ENCODE measurements at places on chromosomes 2 and 18.
A peak's percentile ranks its signal among the peaks of the same experiment; 100 is the strongest.

DNA sequence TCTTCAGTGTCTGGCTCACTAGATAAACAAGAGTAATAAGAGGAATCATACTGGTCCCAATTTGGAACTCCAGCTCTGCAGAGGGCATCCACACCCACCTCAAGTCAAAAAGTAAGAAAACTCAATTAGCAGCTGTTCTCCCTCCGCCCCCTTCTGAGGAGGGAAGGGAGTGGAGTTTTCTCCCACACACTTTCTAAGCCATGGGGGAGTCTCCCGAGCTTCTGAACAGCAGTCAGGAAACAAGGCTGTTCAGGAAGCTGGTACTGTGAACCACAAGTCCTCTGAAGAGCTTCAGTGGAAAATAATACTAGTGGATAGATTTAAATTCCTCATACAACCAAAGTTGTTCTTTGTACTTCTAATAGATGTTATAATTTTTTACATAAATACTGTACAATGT is 32.9 kb upstream of the SPTBN1 start:
- DNase-seq: no peak

- DNase-seq: no peak
Measured at GRCh38 chr2:195836002-195836401, 179.0 kb downstream of the SLC39A10 start.

DNA sequence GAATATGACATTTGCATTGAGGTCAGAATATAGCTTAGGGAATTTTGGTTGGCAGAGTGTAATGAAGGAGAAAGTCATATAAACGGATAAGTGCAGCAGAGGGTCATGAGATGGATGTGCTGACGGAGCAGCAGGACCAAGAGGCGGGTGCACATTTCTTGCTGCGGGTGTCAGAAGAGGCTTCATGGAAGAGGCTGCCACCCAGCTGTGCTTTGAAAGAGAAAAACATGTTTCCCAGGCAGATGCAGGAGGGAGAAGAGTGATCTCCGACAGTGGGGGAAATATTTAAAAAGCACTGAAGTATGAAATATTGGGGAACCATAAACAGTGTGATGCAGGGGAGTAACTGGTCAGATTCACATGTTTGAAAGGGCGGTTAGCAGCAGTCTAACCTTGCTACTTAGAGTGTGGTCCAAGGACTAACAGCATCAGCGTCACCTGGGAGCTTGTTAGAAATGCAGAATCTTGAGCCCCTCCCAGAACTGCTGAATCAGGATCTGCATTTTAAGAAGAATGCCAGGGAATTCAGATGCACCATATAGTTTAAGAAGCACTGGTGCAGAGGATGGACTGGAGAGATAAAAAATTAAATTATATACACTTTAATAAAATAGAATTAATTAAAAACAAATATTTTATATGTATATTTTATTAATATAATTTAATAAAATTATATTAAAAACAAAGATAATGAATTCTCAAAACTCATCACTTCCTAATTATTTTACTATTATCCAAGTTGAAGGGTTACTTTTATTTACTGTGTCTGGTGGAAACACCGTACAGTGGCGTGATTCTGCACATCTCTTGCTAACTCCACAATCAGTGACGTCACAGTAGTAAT is 36.1 kb upstream of the SCYGR1 start:
- DNase-seq: no peak

- no peak for DNase-seq
Measured at GRCh38 chr2:176583607-176584006, 314.4 kb downstream of the MTX2 start.

DNA sequence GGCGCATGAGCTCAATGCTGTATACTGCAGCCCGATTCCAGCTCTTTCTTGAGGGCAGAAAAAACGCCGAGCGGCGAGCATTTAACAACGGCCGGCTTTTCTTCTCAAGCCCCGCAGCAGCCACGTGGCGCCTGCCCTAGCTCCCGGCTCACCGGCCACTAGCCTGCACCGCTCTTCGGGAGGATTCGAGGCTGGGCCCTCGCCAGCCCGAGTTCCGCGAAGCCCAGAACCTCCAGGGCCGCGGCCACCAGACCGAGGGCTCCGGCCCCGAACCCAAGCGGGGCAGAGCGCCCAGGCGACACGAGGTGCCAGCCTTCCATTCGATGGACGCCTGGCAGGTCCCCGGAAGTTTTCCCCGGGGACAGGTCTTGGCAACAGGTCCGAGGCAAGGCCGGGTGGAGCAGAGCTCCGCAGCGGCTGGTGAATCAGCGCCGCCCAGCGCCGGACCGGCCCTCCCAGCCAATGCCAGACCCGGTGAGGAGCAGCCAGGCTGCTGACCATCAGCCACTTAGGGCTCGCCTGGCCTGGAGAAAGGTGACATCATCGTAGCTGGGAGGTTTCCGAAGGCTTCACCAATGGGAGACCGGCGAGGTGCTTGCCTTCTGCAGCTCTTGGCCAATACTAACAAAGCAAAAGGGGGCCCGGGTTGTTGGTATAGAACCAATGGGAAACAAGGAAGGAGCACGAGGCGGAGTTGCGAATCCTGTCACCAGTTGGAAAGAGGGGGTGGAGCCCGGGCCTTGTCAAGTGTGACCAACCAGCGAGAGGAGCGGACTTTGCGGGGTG is 552 bp upstream of the MXD1 start:
- DNase-seq: peak; percentile 97

DNA sequence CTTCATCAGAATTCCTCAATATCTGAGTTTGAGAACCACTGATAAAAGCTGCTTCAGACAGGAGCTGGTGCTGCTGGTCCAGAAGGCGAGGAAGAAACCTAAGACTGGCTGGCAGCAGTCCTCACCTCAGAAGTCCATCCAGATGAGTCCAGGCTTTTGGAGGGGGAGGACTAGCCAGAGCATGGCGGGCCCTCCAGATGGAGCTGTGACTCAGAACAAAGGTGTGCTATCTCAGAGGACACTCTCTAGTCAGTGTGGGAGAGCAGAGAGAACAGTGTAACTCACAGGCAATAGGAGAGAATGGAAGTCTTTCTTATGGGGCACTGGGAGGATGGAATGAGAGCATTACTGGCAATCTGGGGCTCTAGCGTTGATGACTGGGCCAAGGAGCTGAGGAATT is 191.4 kb downstream of the NYAP2 start:
- DNase-seq: no peak

DNA sequence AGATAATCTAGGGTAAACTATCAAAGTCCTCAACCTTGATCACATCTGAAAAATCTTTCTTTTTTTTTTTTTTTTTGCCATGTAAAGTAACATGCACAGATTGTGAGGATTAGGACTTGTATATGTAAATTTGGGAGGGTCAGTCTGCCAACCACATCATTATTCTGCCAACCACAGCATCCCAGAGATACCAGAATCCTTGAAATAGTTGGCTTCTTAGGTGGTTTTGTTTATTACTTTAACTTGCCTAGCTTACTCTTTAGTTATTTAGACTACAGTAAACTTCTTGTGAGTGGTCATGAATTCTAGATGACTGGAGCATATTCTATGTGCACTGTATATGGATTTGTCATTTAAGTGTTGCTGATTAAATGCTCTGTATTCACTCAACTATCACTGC is 242.1 kb upstream of the RBMS1 start:
- DNase-seq: no peak

- no peak for DNase-seq
Measured at GRCh38 chr2:99789849-99790248, 300.0 kb upstream of the REV1 start.

DNA sequence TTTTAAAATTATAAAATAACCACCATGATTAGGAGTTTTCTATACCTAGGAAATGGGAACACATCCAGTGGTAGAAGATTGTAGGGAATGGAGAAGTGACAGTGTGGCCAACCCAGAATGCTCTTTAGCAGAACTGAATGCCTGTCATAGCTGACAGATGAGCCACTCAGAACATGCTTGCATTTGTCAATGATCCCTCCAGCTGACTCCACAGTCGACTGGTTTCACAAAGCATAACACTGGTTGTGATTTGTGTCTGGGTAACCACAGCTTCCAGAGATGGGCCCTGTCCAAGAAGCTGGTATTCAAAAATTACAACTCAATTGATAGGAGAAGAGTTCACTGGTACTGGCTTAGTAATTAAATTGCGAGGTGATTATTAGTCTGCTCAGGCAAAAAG is 9.0 kb upstream of the CTIF start:
- DNase-seq: peak; percentile 81

GRCh38 chr18:6004119-6004518 is 108.8 kb upstream of the TMEM200C start:
- DNase-seq: no peak

GRCh38 chr2:111898703-111899514 is 502 bp downstream of the MERTK start:
- DNase-seq: no peak

- DNase-seq: no peak
Measured at GRCh38 chr2:164887434-164888144, 46.0 kb upstream of the COBLL1 start.

DNA sequence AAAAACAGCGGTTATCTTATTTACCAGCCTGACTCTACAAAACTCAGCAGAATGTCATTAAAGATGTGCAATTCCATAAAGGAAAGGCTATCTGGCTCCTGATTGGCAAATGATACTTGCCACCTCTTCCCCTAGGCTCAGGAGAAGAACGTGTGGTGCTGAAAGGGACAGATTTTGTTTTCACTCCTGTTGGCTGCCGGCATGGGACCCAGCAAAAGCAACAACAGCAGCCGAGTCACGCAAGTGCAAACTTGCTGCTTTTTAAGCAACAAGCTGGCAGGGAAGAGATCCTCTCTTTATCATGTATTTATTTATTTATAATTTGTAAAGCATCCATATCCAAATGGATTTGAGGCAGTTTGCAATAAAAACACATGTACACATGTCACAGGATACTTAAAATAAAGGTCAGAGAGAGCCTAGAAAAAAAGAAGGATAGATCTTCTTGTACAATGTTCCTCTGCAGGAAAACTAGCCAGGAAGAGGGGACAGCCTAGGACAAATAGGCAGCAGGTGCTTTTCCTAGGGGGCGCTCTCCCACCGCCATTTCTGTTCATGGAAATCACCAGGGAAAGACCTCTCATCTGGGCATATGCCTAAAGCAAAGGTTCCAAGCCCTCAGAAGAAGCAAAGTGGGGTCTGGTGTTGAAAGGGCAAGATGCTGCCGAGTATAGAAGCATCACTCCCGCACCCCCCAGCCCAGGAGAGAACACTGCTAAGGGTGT is 799.3 kb downstream of the BCL11A start:
- DNase-seq: no peak

- DNase-seq: no peak
Measured at GRCh38 chr2:112947374-112947773, 30.4 kb upstream of the IL36G start.

- DNase-seq: no peak
Measured at GRCh38 chr2:219042750-219043149, 1.4 kb upstream of the CFAP65 start.

DNA sequence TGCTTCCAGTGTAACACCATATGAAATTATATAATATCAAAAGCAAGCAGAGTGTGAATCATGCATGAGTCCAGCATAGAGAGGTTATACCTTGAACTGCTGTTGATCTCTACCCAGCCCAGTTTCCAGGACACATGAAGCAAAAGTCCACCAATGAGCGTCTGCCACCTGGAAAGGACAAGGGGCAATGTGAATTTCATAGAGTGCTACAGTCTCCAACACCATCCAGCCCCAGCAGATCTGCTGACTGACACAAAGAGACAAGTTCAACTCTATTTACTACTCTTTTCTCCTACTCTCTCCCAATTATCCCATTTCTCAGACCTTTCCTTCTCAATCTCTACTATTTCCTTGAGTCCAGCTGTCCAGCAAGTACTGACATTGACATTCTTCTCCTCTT is 31.8 kb upstream of the RIOK3 start:
- DNase-seq: no peak

GRCh38 chr18:49169037-49169521 is 218.3 kb upstream of the SMAD7 start:
- DNase-seq: no peak

Data from HS-27A (cell line).